SHP77 (cell line): ENCODE measurements at places on chromosomes 2 and 18.

- DNase-seq: no peak
Measured at GRCh38 chr18:69622961-69623360, 222.3 kb downstream of the DOK6 start.

GRCh38 chr2:30354150-30354549 is 92.9 kb upstream of the LCLAT1 start:
- DNase-seq: no peak

- no peak for DNase-seq
Measured at GRCh38 chr2:25838152-25838756, 40.0 kb downstream of the ASXL2 start.

DNA sequence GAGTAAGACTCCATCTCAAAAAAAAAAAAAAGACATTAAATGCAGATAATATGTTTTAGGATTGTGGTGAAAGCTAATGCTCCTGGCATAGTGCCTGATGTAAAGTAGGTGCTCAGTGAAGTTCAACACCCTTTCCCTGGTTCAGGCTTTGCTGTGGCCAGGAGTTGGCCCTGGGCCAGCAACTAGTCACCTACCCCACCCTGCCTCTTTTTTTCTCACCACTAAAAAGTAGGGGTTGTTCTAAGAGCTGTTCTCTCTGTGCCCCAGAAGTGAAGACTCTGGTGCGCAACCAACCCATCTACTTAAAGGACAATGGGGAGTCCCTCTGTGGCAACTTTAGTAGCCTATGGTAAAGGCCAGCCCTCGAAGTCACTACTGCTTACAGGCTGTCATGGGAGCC is 75.9 kb downstream of the DNMT3A start:
- DNase-seq: no peak

DNA sequence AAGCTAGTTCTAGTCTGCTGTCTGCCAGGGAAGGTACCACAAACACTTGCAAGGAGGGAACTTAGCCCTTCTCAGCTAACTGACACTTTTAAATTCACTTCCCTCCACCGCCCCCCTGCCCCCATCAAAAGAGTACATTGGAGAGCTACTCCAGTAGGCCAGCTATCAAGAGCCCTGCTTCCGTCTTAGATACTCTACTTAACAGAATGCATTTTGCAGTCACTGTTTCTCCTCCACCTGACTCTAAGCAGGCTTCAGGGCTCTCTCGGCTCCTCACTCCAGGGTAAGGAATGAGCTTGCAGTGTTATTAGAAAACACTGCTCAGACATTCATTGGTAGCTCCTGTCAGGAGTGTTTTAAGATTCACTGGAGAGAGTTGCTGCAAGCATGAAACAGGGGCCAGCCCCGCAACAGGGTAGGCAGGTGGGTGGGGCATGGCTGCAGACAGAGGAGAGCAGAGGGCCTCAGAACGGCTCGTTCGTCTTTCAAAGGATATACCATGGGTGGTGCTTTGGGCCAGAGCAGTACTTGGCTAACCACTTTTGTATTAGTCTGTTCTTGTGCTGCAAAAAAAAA is 35.3 kb upstream of the PDCL3 start:
- no peak for DNase-seq

DNA sequence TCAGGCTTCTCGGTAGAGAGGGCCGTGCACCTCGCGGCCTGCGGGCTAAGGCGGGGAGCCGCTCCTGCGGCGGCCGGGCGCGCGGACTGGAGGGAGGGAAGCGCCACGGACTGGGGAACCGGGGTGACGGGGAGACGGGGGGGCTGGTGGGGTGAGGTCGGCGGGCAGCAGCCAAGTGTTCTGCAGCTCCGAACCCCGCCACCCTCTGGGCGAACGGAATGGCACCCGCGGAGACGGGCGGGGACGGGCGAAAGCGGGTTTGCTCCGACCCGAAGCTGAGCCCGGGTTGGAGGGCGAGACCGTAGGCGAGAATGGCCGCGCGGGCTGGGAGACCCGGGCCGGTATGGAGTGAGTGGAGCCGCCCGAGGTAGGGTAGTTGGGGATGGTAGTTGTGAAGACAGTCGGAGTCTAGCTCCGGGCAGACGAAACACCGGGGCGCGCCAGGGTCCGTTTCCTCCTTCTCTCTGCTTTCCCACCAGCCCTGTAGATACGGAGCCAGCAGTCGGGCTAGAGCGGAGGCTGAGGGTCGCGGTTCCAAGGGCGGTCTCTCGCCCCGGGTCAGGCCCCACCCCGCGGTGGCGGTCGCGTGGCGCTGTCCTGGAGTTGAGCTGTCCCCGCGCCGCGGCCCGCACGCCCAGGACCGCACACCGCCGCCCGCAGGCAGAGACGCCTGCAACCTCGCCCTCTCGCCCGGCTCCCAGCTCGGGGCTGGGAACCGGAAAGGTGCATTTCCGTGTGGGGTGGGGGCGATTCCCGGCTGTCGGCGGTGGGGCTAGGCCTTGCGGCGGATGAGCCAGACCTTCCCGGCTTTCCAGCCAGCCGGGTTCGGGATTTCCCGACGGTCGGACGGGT is 160.3 kb upstream of the SIX2 start:
- DNase-seq: peak; percentile 48

- no peak for DNase-seq
Measured at GRCh38 chr2:96737831-96738230, 2.0 kb downstream of the LMAN2L start.

DNA sequence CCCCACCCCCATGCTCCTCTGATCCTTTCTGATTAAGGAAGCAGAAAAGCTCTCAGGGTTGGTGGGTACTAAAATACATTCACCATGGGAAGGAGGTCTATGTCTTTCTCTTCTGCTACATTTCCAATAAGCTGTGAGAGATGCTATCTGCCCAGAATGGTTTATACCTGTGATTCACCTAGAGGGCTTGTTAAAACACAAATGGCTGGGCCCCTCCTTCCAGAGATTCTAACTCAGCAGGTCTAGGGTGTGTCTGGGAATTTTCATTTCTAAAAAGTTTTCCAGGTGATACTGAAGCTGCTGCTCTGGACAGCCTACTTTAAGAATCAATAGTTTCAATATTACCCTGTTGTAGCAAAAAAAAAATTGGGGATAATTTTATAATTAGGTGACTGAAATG is 772.2 kb upstream of the ZEB2 start:
- DNase-seq: no peak

DNA sequence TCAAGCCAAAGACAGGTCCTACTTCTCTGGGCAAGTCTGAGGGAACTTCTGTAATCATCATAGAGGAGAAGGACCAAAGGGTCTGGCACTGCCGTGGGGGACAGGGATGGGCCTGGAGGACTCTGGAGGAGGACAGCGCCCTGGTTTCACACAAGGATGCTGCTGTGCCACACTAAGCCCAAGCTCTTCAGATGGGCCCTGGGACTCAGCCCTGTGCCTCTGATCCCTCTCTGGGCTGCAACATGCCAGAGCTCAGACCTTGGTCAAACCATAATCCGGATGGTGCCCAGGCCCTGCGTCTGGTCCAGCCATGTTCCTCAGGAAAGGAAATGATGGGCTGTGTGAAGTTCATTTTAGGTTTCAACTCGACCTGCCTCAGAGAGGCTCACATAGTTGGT is 222.0 kb upstream of the COPS8 start:
- DNase-seq: no peak

GRCh38 chr2:159164457-159164911 is 122.0 kb downstream of the WDSUB1 start:
- no peak for DNase-seq
